GM20000 (cell line): ENCODE measurements at places on chromosomes 6 and 20.

GRCh38 chr6:6640926-6641325 is 52.4 kb downstream of the LY86 start:
- no peak for DNase-seq

DNA sequence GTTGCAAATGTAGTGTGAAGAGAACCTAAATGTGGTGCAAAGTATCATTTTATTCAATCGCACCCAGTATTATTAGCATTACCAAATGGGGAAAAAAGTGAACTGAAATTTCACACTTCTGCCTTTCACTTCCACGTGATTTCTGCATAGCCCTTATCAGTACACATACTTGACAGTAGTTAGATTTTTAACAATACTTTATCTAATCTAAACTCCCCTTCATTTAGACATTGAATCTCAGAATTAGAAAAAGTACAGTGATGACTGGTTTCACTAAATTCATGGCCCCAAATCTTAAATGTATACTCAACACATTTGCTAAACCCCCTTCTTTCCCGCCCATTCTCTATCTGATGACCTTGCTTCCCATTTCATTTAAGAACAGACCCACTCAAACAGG is 14.3 kb downstream of the STX7 start:
- no peak for DNase-seq

DNA sequence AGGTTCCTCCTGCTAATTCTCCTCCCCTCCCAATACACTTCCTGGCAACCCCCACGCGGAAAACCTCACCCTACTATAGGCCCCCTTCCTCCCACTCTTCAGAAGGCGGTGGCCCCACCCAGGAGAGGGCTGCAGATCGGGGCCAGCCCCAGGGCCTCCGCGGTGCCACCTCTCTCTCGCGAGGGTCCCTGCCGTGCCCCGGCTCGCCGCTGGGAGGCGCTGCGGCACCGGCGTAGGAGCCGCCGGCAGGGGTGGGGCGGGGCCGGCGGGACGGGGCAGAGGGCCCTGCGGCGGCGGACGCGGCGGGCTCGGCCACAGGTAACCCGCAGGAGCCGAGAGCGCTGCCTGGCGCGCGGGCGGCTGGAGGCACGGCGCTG is at the start of gene ANKRD6:
Gene ANKRD6 (plus strand): TSS at position 278 of the 377 bp plus-strand sequence. CDS start 133,825 bp downstream, outside the sequence.
- peak; percentile 94 for DNase-seq

GRCh38 chr20:208942-209566 is 18.0 kb upstream of the DEFB129 start:
- DNase-seq: peak; percentile 41

DNA sequence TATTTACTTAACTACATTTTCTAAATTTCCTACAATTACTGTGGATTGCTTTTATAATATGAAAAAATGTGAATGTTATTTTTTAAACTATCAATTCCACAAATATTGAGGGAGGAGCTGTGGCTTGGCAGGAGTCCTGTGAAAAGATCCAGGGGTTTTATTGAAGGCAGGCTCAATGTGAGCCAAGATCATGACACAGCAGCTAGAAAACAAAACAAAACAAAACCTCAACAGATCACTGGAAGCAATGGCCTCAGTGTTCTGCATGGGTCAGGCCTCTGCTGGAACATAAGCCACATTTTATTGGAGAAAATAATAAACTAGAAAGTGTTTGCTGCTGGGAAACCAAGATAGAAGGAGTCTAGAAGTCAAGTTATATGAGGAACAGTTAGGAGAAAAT is 19.4 kb upstream of the RCAN2 start:
- no peak for DNase-seq

DNA sequence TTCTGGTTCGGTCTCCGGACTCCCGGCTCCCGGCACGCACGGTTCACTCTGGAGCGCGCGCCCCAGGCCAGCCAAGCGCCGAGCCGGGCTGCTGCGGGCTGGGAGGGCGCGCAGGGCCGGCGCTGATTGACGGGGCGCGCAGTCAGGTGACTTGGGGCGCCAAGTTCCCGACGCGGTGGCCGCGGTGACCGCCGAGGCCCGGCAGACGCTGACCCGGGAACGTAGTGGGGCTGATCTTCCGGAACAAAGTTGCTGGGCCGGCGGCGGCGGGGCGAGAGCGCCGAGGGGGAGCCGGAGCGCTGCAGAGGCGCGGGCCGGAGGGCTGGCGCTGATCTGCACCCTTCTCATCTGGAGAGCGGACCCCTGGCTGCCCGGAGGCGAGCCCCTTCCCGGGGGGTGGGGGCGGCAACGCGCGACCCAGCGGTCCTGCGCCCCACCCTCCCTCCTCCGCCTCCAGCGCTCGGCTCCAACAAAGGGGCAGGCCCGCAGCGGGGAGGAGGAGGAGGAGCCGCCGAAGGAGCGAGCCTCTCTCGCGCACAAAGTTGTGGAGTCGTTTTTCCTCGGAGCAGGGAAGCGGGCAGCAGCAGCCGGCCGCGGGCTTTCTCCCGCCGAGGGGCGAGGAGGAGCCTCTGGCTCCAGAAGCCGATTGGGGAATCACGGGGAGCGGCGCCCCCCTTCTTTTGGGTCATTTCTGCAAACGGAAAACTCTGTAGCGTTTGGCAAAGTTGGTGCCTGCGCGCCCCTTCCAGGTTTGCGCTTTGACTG is at the start of gene UTRN:
Gene UTRN (plus strand): TSS at position 553 of the 765 bp plus-strand sequence. CDS start 6,494 bp downstream, outside the sequence.
- DNase-seq: peak; percentile 82

- no peak for DNase-seq
These were observed 391.6 kb downstream of the ADGRB3 start for GRCh38 chr6:69026715-69027114.

- peak; percentile 83 for DNase-seq
These were observed 6.5 kb downstream of the HELZ2 start for GRCh38 chr20:63567386-63568169.

- DNase-seq: no peak
These were observed 685.9 kb downstream of the KIF16B start for GRCh38 chr20:15887387-15887786.

DNA sequence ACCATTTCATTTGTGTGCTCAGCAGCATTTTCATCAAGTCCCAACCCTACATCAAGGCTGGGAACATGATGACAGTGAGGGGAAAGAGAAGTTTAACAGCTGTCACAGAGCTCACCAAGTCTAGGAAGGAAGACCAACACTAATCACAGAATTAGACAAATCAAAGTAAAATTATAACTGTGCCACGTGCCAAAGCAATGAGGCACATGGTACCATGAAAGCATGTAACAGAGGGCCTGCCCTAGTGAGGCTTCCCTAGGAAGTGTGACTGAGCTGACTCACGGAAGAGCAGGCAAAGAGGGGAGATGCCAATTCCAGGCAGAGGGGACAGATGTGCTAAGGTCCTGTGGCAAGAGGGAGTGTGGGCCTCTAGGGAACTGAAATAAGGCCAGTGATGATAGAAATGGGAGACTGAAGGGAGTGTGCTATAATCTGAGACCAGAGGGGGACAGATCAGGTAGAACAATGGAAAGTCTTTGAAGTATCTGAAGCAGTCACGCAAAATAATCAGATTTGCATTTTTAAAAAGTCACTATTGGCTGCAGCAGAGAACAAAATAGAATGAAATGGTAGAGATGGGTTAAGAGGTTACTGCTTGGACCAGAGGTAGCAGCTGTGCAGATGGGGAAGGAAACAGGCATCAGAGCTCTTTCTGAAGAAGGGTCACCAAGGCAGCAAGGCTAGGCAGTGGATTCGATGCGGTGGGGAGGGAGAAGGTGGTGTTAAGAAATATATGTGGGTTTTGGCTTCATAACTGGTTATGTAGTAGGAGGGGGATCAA is 86.8 kb downstream of the GPR6 start:
- DNase-seq: no peak

DNA sequence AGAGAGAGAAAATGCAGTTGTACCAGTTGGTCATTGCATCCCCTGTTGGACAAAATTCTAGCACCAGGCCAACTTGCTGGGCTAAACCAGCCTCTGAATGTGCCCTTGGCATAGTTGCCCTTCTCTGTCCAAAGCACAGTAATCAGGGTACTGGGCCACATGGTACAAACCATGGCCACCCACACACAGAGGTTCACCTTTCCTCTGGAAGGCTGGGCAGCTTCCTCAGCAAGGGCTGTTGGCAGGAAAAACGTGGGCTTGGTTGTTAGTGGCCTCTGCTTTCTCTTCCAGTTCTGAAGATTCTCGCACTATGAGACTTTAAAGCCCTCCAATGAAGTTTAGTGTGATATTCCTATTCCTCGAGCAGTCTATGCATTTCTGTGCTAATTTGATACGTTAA is 706 bp downstream of the DDO start:
- DNase-seq: no peak

- no peak for DNase-seq
These were observed at the start of gene ZFP57 for GRCh38 chr6:29680904-29681303. TSS of gene ZFP57 (minus strand) at chr6:29681152. CDS start at chr6:29677003, 4,149 bp downstream.
